Thoracic aorta (tissue), 2 donors: ENCODE measurements at places on chromosomes 12 and 14.

DNA sequence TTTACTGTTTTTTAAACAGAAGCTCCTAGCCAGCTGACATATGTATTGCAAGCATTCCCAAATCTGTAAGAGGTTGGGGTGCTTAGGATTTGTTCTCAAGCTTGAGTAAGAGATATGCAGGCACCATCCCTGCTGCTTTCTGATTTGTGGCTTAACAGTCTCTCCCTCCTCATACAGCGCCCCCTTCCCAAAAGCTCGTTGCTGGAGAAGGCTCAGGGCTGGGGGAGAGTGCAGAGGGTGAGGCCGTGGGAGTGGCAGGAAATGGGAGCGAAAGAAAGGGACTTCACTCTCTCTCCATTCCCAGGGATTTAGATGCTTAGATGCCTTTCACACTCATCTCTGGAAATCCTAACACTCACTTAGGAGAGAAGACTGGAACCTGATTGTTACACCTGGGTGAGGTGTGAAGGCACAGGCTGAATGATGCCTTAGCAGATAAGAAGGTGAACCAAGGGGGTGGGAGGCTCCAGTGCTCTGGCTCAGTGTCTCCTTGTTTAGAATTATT, 172.0 kb downstream of the C12orf75 start:
- no peaks in the 10 kb centered on the region for H3K27me3 ChIP-seq
- no peak overlapping the region for H3K4me3 ChIP-seq
- DNase-seq, result no peak
- no peaks in the 10 kb centered on the region for H3K4me1 ChIP-seq
- H3K36me3 ChIP-seq, result no peaks in the 10 kb centered on the region
- no peak overlapping the region for H3K27ac ChIP-seq

DNA sequence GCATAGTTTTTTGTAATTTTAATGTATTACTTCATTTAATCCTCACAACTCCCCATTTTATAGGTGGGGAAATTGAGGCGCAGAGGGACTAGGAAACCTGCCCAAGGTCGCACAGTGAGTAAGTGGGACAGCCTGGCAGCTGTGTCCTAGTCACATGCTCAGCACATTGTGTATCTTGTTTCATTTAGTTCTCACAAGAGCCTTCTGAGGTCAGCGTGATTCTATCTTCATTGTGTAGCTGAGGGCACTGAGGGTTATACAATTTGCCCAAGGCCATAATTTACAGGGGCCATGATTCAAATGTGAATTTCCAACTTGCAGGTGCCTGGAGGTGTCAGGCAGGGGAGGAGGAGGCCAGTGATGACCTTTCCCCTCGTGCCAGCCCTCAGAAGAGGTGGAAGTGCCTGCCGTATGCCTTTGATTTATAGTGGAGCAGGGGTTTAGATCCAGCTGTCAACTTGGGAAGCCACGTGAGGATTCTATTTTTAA, 30.3 kb upstream of the SMOC1 start:
- H3K27me3 ChIP-seq, result no peaks in the 10 kb centered on the region
- H3K4me1 ChIP-seq, result no peaks in the 10 kb centered on the region
- no peak overlapping the region for H3K27ac ChIP-seq
- no peak for DNase-seq

GRCh38 chr12:54329759-54330158, 4.8 kb downstream of the COPZ1 start:
- H3K4me1 ChIP-seq, result peaks cover 19% of the 10 kb centered on the region
- no peak overlapping the region for H3K4me3 ChIP-seq
- H3K27ac ChIP-seq, result no peak overlapping the region
- no peaks in the 10 kb centered on the region for H3K27me3 ChIP-seq

GRCh38 chr12:107530701-107531100, 154.9 kb upstream of the PWP1 start:
- H3K4me1 ChIP-seq, result no peaks in the 10 kb centered on the region
- H3K36me3 ChIP-seq, result no peaks in the 10 kb centered on the region
- no peaks in the 10 kb centered on the region for H3K27me3 ChIP-seq
- DNase-seq, result no peak
- no peak overlapping the region for H3K4me3 ChIP-seq
- H3K27ac ChIP-seq, result no peak overlapping the region

DNA sequence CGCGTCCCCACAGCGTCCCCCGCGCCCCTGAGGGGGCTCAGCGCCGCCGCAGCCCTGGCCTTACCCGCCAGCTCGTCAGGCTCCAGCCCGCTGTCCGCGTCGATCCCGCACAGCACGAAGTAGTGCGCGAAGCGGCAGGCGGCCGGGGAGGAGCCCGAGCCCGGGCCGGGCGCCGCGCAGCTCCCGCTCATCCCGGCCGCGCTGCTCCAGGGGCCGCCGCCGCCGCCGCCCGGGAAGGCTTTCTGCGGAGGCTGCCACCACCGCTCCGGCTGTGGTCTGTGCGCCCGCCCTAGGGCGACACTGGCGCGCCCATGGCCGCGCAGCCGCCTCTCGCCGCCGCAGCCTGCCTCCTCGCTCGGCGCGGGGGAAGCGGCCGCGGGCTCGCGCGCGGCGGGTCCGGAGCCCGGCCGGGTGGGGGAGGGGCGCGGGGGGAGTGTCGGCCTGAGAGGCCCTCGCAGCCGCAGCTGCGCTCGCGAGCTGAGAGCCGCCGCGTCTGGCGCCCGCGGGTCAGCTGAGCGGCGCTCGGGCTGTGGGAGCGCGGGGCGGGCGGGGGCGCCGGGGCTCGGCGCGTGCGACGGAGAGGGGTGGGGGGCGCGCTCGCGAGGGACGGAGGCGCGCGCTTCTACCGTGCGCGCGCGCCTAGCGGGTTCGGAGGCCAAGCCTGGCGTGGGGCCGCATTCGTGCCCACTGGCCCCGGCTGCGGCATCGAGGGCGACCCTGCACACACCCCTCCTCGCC, at the start of gene DENND5B:
DENND5B (minus strand) TSS at position 495 of the 738 bp plus-strand sequence; CDS start at position 191, 304 bp downstream.
- DNase-seq, result no peak
- peak within 1 kb of the TSS; percentile 95 for H3K27ac ChIP-seq
- H3K4me1 ChIP-seq, result peaks cover 19% of the 10 kb centered on the region
- no peaks in the 10 kb centered on the region for H3K27me3 ChIP-seq

DNA sequence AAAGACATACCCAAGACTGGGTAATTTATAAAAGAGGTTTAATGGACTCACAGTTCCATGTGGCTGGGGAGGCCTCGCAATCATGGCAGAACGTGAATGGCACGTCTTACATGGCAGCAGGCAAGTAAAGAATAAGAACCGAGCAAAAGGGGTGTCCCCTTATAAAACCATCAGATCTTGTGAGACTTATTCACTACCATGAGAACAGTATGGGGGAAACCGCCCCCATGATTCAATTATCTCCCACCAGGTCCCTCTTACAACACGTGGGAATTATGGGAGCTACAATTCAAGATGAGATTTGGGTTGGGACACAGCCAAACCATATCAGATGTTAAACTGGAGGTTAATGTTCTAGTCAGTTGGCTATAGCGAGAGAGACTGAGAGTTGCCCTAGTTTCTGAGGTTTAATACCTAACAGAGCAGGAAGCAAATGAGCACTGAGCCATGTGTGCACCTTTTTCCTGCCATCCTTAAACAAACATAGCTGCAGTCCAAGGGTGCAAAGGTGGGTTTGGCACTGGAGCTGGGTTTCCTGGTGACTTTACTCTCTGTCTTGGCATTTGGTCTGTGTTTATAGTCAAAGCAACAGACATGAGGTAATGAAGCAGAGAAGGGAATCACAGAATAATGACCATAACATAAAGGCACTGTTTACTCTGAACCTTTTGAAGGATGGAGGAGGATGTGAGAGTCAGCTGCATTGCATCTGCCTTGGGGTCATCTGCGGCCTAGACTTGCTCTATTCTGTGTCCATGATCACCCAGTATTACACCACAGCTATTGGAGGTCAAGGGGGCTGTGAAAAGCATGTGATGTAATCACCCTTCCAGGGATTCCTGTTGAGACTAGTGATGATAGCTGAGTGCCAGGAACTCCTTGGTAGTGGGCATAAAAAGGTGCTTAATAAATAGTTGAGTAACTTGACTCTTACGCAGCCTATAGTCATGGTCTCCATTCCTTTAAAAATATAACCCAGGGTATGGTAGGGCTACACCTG, 83.6 kb upstream of the USP44 start:
- peaks cover 14% of the 10 kb centered on the region for H3K4me1 ChIP-seq
- H3K4me3 ChIP-seq, result no peak overlapping the region
- H3K27me3 ChIP-seq, result no peaks in the 10 kb centered on the region
- no peaks in the 10 kb centered on the region for H3K36me3 ChIP-seq
- no peak overlapping the region for H3K27ac ChIP-seq
- no peak for DNase-seq

- no peaks in the 10 kb centered on the region for H3K36me3 ChIP-seq
- no peak for DNase-seq
- no peaks in the 10 kb centered on the region for H3K4me1 ChIP-seq
- no peaks in the 10 kb centered on the region for H3K27me3 ChIP-seq
- no peak overlapping the region for H3K4me3 ChIP-seq
Measured at GRCh38 chr12:51482929-51483697, 58.5 kb downstream of the SLC4A8 start.

DNA sequence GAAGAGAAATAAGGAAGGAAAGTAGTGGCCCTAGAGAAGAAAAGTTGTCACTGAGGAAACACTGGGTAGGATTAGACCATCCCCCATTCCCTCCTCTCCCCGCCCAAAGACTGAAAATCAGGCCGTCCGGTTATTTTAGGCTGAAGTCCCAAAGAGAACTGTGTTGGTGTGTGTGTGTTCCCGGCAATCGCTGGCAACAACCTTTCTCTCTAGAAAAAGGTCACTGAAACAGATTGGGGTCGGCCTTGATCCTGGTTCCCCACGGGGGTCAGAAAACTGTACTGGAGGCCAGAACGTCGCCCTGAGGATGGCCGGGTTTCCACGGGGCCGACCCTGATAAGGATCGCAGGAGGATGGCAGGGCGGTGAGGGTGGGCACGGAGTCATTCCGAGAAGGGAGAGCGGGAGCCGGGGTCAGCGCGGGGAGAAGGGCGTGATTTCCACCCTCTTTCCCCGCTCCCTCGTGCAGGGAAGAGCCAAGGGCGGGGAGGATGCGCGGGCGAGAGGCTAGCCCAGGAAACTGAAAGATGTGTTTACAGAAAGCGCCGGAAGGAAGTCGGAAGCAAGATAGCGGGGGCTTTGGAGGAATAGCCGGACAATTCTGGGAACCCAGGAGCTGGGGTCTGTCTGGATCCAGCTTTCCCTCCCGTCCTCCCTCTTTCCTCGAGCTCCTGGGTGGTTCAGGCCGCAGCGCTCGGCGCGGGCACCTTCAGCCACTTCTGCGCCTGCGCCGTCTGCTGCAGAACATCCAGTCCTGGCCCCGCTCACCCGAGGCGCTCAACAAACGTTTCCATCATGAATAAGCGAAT, 25.3 kb upstream of the SPTLC2 start:
- H3K36me3 ChIP-seq, result no peaks in the 10 kb centered on the region
- peak; percentile 51 for DNase-seq
- peak overlapping the region; percentile 62 for H3K27ac ChIP-seq
- peaks cover 14% of the 10 kb centered on the region for H3K4me1 ChIP-seq
- peak overlapping the region; percentile 80 for H3K4me3 ChIP-seq
- H3K27me3 ChIP-seq, result no peaks in the 10 kb centered on the region

DNA sequence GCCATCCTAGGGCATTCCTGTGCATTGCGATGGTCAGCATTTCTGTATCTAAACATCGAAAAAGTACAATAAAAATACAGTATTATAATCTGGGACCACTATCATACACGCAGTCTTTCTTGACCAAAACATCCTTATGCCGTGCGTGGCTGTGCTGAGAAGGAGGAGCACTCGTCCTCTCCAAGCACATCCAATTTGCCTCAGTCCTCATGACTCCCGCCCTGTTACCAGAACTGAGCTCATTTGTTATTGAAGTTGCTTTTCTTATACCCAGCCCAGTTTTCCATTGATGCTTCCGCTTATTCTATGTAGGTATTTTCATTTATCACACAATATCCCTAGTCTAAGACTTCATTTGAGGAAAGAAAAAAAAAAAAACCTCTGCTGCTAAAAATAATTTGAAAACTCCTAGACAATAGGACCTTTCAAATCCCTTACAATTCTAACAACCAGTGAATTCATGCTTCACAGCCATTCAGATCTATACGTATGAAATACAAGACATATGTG, 236.9 kb upstream of the PLEKHG7 start:
- H3K36me3 ChIP-seq, result no peaks in the 10 kb centered on the region
- H3K4me3 ChIP-seq, result no peak overlapping the region
- H3K27ac ChIP-seq, result no peak overlapping the region
- no peaks in the 10 kb centered on the region for H3K27me3 ChIP-seq

DNA sequence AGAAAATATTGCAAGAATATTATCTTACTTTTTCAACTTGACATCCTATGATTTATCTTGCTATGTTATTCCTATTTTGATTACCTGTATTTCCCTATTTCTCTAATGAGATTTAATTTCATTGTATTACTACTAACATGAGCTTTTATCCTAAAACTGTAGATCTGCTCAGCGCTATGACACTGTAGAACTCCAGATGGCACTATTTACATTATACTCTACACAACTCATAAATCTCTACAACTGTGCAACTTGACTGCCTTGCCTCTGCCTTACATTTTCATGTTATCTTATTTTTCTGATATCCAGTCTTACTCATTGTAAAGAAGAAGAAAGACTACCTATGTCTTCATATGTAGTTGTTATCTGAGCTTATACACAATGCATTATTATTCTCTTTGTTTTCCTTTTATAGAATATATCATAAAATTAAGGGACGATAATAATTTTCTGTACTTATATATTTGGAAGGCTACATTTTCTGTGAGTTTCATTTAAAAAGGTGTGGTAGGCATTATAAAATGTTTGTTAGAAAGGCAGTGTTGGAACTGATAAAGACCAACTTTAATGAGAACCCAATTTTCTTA, 24.1 kb downstream of the NUP37 start:
- H3K36me3 ChIP-seq, result no peaks in the 10 kb centered on the region
- no peak overlapping the region for H3K27ac ChIP-seq
- H3K4me1 ChIP-seq, result no peaks in the 10 kb centered on the region
- H3K4me3 ChIP-seq, result no peak overlapping the region
- no peak for DNase-seq

DNA sequence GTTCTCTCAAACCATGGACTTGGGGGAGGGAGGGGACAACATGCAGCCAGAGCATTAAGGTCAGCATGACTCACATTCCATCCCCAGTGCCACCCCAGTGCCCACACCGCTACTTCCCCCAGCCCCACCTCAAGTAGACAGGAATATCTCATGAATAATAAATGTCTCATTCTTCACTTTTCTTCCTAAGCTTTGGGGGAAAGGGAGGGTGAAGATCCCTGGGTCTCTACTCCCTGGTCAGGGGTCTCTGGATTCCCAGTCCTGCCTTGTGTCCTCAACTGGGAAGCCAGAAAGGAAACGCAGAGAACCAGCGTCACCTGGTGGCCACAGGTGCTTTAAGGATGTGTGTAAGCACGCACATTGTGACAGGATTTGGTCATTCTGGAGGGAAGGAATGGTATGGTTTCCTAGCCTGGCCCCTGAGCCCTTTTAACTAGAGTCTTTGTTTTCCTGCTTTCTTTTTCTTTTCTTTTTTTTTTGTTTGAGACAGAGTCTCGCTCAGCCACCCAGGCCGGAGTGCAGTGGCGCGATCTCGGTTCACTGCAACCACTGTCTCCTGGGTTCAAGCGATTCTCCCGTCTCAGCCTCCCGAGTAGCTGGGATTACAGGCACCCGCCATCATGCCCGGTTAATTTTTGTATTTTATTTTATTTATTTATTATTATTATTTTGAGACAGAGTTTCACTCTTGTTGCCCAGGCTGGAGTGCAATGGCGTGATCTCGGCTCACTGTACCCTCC, 3.4 kb downstream of the GPR84 start:
- no peak overlapping the region for H3K27ac ChIP-seq
- H3K4me1 ChIP-seq, result peaks cover 8% of the 10 kb centered on the region
- no peak for DNase-seq
- H3K4me3 ChIP-seq, result no peak overlapping the region
